ENCODE measurements at places on chromosomes 5 and 9.

DNA sequence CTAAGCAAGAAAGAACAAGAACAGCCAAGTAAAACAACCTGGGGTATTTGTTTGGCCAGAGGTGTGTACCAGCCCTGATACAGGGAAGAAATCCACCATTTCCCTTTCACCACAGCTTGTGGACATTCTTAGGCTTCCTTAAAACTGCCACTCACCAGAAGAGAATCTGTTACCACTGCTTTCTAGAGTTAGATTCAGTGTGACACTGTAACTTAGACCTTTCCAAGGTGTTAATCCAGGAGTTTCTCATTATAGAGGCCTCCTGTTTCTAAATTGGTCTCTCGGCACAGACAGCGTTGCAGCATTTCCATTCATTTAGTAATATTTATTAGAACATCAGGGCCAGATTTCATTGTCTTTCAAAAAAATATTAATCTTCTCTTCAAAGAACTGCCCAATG lies 55.0 kb downstream of the NIPAL4 start:
- no peak for DNase-seq

GRCh38 chr5:168734119-168734518 lies 155.0 kb upstream of the PANK3 start:
- no peak for DNase-seq

DNA sequence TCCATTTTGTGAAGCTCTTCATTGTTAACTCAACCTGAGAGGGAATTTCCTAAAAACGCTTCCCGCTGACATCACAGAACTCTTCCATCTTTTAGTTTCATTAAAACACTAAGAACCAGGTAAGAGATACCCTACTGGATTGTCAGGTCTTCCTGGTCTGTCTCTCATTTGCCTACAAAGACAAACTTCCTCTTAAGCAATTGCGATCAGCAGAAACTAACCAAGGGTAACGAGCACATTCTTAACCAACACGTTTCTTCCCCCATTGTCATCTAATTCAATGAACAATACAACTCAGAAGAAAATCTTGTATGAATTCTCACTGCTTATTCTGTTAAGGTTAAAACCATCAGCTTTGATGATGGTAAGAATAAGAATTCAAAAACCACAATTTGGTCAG lies 6.6 kb downstream of the FBXW11 start:
- DNase-seq = no peak

GRCh38 chr5:69006030-69006429 lies 87.8 kb upstream of the SLC30A5 start:
- no peak for DNase-seq

- no peak for DNase-seq
Observed at GRCh38 chr5:172427202-172427601, 27.1 kb downstream of the SH3PXD2B start.
